ENCODE measurements at places on chromosomes 2 and 18.
A peak's percentile ranks its signal among the peaks of the same experiment; 100 is the strongest.

- DNase-seq = no peak
These were observed 459.7 kb downstream of the LRATD1 start for GRCh38 chr2:15092181-15092580.

GRCh38 chr2:173192071-173192470 is 116.4 kb downstream of the MAP3K20 start:
- no peak for DNase-seq

GRCh38 chr2:19312949-19313348 is 45.5 kb downstream of the OSR1 start:
- no peak for DNase-seq

DNA sequence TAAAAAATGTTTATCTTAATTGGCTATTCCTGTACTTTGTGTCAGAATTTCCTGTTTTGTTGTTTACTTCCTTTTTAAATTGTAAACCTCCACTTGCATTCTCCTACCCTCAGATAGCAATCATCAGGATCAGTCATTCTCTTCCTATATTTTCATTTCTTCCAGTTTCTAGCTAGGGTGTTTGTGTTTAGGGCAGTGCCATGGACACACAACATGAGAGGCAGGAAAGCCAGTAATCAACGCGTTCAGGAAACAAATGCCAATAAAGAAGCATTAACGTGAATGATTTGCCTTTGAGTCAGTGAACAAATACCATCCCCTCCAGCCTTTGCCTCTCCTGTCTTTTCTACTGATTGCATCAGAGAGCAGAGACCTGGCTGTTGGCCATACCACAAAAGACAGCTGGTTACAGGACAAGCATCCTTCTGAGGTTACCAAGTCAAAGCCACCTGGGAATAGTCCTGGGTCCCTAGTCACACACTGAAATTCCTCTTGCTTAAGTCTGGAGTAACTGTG is 56.7 kb upstream of the FHL2 start:
- peak; percentile 3 for DNase-seq

DNA sequence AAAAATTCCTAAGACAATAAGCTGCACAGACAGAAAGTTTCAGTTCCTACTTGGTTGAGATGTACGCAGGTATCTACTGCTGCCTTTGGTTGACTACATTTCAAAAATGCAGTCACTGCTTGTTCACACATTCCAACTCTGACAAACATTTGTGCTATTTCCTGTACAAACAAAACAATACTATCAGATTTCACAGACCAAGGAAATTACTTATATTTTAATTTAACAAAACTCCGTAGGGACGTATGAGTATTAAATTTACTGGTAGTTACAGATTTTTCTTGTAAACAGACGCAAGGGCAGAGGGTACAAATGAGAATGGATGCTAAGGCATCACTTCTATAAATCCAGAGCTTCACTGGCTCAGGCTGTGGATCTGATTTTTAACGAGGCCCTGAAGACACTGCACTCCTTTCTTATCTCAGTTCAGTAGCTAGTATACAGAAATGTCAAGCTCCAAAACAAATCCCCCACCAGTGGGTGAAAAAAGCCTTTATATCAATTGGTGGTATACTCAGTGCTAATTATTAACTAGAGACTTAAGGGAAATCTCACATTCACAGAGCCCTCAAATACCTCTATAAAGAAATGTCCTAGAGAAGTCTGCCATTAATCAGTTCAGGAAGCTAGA is 31.7 kb upstream of the TTC32 start:
- no peak for DNase-seq

DNA sequence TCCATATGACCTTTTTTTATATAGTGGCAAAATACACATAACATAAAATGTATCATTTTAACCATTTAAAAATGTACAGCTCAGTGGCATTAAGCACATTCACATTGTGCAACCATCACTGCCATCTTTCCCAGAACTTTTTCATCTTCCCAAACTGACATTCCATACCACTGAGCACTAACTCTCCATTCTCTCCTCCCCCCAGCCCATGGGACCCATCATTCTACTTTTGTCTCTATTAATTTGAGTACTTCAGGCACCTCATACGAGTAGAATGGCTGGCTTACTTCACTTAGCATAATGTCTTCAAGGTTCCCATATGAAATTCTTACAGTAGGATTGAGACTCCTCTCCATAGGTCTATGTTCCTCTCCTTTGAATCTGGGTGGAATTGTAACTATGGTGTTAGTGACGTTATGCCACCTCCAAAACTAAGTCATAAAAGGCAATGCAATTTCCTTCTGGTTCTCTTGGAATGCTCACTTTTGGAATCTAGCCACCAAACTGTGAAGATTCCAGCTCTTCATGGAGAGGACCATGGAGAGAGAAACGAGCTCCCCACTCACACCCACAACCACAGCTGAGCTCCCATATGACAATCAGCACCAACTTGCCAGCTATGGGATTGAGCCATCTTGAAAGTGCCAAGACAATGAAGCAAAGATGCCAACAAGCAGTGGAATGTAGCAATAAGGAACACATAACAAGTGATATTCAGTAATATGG is 9.8 kb upstream of the DNAJC27 start:
- DNase-seq = no peak

- DNase-seq = no peak
These were observed 205.9 kb upstream of the STK17B start for GRCh38 chr2:196376984-196377877.

DNA sequence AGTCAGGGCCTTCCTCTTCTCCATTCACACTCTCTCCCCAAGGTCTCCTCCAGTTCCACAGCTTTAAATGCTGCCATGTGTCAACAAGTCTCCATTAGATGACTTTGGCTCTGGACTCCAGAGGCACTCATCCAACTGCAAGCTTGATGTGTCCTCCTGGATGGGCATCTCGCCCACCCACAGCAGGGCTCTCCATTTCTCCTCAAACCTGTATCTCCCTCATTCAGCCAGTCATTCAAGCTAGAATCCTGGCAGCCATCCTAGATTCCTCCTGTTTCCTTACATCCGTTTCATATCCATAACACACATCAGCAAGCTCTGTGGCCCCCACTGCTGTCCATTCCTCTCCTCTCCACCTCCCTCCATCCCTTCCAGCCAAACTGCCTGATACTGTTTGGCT is 88.4 kb upstream of the AFF3 start:
- DNase-seq = no peak

DNA sequence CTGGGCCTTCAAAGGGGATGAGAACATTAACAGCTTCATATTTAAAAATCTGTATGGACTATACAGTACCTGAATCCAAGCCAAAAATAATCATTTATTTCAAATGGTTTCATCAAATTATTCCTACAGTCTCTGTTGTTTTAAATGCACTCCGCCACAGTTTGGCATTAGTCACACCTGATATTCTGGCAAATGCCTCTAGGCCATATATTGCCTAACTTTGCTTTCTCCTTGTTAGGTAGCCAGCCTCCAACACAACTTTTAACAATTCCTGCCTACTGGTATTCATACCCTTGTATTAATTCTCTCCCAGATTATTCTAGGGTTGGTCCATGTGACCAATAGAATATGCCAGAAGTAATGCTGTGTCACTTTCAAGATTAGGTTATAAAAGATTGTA is 146.6 kb upstream of the FANCL start:
- DNase-seq = no peak

- DNase-seq = no peak
These were observed 6.6 kb downstream of the IL1RN start for GRCh38 chr2:113133704-113134598.

All from putamen (tissue), 1 donor.